ENCODE measurements at places on chromosomes 7 and 10.

GRCh38 chr7:16590424-16590823, 55.1 kb downstream of the ANKMY2 start:
- peak; percentile 50 for DNase-seq

GRCh38 chr10:124287791-124288190, 130.9 kb downstream of the OAT start:
- no peak for DNase-seq

DNA sequence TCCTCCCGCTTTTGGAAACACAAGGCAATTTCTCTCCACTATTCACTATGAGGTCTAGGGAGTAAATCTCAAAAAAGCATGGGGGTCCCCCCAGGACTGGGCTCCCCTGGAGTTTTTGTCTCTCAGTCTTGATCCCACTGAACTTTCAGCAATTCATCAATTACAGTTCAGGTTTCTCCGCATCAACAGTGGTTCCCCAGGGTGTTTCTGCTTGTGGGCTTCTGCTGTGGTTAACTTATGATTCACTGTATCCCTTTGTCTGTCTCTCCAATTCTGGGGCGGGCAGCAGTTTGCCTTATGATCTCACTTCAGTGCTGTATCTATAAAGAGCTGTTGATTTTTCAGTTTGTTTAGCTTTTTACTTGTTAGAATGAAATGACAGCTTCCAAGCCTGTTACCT, 142.6 kb upstream of the CDC14C start:
- DNase-seq: no peak

DNA sequence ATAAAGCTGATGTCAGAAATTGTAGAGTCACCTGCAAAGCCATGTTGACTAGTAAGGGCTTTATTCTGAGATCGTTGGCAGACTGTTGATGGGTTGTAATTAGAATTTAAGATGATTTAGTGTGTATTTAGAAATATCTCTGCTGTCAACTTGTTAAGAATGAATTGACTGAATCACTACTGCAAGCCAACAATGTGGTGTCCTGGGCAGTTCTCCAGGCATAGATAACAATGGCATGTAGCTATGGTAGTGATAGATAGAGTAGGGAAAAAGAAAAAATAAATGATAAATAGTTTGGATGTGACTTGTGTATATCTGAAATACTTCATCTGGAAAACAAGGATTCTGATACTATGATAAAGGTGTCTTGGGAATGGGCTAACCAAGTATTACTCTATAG, 640.2 kb downstream of the ARL4A start:
- no peak for DNase-seq

DNA sequence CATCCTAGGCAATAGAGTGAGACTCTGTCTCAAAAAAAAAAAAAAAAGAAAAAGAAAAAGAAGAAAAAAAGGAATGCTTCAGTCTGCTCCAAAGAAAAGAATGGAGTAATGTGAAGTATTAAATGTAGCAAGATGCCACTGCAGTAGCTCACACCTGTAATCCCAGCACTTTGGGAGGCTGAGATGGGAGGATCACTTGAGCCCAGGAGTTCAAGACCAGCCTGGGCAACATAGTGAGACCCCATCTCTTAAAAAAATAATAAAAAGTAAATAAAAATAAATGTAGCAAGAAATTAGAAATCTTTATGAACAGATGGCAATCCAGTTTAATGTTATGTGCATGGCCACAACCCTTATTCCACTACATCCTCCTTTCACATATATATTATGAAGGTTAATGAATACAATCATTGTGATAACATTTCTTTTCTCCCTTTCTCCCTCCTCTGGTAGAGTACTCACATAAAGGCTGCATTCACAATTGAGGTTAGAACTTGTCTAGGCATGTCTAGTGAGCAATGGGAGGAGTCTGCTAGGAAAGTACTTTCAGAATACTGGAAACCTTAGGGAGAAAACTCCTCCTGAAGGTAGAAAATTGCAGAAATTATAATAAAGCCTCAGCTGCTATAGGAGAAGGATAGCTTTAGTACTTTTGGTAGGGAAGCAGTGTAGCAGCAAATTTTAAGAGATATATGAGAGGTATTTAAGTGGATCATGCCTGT, 20.4 kb downstream of the KLLN start:
- DNase-seq: no peak

- no peak for DNase-seq
Observed at GRCh38 chr7:151249732-151250072, 1.2 kb upstream of the SMARCD3 start.

All from common myeloid progenitor, CD34-positive (primary cell).